Central memory CD8-positive, alpha-beta T cell (primary cell): ENCODE measurements at places on chromosomes 2 and 18.

- no peak for DNase-seq
Measured at GRCh38 chr2:43269706-43270105, 43.3 kb upstream of the ZFP36L2 start.

DNA sequence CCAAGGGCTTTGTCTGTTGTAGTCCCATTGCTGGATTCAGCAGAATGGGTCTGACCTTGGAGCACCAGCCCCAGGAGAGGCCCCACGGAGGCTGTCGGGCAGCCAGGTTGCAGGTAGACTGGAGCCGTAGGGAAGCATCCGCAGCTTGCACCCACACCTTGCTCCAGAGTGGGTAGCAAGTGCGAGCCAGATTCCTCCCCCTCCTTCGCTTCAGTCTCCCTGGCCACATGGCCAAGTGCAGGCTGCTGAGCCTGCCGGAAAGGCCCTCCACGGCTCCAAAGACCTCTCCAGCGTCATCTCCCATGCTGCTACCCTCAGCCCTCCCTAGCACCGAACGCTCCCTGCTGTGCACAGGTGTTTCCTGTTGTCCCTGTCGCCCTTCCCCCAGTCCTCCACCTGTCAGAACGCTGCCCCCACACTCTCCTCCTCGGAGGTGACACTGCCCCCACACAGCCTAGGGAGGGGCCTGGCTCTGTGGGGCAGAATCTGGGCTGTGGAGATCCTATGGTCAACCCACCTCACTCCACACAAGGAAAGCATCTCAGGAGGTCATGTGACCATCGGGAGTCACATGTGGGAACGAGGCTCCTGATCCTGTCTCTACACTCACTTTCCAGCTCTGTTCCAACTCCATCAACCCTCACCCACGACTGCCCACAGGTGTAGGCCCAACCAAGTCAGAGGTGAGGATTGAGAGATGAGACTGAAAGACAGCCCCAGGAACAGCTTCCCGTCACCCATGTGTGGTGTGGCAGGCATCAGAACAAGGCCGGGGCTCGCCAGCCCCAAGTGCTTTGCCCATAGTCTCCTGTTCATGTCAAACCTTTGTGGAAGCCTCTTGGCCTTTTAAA, 8.3 kb downstream of the KCNF1 start:
- DNase-seq = no peak

DNA sequence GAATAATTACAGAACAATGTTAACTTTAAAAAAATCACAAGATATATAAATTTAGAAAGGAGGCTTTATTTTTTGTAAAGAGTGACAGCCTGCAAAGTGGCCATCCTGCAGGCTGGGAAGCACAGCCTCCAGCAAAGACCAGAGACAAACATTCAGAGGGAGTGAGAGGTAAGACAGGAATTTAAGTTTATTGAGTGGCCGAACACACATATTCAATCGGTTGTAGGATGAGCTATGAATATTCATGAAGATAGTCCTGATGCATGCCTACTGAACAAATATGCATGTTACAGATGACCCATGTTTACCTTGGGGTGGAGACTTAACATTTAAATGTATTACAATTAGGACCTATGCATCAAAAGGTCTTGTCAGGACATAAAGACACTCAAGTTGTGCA, 33.4 kb upstream of the HNRNPA3 start:
- no peak for DNase-seq

DNA sequence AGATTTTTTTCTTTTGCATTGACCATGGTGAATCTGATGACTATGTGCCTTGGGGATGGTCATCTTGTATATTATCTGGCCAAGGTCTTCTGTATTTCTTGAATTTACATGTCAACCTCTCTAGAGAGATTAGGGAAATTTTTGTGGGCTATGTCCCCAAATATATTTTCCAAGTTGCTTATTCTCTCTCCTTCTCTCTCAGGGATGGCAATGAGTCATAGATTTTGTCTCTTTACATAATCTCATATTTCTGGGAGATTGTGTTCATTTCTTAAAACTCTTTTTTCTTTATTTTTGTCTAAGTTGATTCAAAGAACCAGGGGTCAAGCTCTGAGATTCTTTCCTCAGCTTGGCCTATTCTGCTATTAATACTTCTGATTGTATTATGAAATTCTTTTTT, 9.9 kb downstream of the GKN2 start:
- no peak for DNase-seq

DNA sequence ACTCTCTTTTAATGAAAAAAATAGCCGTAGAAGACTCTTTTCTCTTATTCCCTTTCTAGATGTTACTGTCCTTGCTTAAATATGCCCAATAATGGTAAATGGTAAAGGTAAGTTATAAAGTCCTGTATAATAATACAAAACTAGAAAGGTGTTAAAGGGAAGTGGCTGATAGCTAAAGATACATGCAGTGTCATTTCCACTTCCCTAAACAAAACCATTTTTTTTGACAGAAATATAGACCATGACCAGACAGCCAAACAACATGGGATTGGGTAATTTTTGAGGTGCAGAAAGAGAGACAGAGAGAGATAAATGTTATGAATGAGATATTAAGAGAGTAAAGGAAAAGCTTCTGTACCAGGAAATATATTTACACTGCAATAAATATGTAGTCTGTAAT, 731.7 kb upstream of the REG3G start:
- no peak for DNase-seq
